Dorsolateral prefrontal cortex (tissue), 122 donors: ENCODE measurements at places on chromosomes 3 and 15.
A peak's percentile ranks its signal among the peaks of the same experiment; 100 is the strongest.

GRCh38 chr15:62933386-62933785 is 109.2 kb upstream of the TPM1 start:
- no peak for DNase-seq

DNA sequence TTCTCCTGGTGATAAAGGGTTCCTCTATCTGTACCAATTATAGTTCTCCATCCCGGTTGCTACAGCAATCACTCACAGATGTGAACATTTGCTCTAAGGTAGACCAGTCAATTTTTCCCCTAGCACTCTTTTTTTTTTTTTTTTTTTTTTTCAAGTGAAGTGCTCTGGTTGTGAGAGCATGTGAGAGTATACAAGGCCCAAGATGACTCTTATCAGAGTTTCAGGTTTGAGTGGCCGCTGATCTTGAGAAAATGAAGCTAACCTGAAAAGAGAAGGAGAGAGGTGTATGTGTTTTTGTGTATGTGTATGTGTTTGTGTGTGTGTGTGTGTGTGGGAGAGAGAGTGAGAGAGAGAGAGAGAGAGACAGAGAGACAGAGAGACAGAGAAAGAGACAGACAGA is 44.4 kb upstream of the OTOL1 start:
- DNase-seq = no peak

- no peak for DNase-seq
Observed at GRCh38 chr3:72011485-72011884, 226.5 kb upstream of the PROK2 start.

- no peak for DNase-seq
Observed at GRCh38 chr15:92603743-92604470, 51.7 kb downstream of the FAM174B start.

DNA sequence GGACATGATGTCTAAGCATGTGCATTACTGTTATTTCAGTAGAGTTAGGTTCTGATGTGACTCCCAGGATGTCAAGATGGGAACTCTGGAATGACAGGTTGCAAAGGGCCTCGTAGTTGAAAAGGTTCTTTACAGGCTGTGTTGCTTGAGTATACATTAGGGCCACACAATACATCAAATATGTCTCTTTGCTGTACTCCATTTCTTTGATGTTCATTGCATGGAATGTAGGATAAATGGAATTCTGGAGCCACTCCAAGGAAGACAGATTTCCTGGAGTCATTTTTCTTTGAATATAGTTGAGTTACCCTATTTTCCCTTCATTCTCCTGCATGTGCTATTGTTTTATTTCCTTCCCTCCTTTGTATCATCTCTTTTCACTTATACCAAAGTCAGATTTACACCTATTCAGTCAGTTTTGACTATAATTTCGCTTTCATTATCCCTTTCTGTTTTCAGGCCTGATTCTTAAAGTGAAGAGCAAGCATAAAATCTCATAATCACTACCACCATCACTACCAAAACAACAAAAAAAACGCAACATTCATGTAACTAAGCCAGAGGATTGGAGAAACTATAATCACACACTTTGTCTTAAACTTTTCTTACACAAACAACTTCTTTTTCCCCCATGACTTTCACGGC is 61.2 kb upstream of the PTX3 start:
- DNase-seq = no peak

DNA sequence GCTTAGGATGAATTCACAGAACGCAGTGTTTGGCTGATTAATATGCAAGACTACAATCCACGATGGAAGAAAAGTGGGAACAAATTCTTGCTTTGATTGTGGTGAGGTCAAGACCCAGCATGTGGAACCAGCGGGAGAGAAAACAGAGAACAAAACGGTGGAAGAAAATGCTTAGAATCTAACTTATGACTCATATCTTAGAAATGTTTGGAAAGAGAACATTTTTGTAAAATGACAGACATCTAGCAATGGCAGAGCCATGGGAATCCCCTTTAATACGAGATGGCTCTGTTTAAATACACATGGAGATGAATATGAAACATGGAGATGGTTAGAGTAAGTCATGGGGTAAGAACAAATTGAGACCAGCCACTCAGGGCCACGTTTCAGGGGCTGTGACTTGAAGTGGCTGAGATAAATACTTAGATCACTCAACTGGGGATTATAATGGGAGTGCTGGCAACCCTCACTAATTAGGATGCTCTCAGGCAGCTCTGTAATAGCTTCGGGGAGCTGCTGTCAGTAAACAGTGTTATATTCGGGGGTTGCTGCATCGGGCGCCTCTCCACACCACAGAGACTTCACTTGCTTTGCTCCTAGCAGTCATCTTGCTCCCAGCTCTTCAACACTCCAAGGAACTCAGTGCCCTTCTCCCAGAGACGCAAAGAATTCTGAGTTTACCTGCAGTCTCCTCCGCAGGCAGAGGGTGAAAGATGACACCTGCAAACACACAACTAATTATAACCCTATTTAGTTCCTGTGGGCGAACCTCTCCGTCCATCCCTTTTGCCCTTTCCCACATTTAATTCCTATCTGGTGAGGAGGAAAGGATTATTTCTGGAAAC is 68.0 kb upstream of the ONECUT1 start:
- DNase-seq = no peak

- no peak for DNase-seq
Observed at GRCh38 chr3:52494445-52494844, 693 bp upstream of the STAB1 start.

- DNase-seq = no peak
Observed at GRCh38 chr15:80121546-80121945, 31.3 kb upstream of the FAH start.

GRCh38 chr3:152505926-152506325 is 237.2 kb downstream of the MBNL1 start:
- DNase-seq = no peak

- no peak for DNase-seq
Observed at GRCh38 chr3:58037141-58037910, 29.1 kb downstream of the FLNB start.

DNA sequence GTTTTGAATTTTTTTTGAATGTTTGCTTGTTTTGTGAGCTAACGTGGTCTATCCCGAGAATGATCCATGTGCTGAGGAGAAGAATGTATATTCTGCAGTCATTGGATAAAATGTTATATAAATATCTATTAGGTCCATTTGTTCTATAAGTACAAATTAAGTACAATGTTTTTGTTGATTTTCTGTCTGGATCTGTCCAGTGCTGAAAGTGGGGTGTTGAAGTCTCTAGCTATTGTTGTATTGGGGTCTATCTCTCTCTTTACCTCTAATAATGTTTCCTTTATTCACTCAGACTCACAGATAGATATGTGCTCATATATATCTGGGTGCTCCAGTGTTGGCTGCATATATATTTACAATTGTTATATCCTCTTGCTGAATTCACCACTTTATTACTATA is 144.8 kb upstream of the SETMAR start:
- DNase-seq = no peak

GRCh38 chr15:83436513-83437158 is 10.5 kb upstream of the SH3GL3 start:
- no peak for DNase-seq

GRCh38 chr3:187739561-187740332 is 5.5 kb downstream of the BCL6 start:
- DNase-seq = peak; percentile 61

DNA sequence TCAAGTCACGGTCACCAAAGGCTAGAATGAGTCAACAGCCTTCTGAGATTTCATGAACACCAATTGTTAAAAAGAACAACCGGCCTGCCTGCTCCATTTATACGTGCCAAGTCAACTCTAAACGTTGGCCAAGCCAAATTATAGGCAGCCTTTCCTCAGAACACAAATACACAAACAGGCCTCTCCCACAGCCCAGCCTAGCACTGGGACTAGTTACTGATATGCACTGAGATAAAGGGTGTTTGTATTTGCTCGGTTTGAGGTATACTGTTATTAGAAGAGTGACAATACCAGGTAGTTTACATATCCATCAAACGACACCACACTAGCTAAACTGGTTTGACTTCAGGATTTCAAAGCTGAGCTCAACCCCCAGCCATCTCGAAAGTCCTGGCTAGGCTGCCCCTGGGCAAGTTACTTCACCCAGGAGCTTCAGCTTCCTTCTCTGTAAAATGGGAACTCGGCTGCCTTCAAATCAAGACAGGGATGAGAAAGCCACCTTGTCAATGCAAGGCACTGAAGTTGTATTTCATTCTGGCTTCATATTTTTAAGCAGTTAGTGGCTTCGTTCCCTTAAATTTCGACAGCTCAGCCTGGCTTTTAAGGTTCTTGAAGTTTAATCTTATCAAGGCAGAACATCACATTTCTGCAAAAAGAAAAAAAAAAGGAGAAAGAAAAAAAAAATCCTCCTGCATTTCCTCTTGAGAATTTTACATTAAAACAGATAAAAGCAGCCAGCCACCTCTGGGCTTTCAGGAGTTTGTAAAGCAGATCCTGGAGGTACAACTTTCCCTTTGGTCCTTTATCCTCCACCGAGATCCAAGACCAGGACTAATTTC is 4.0 kb downstream of the TLE3 start:
- no peak for DNase-seq

- no peak for DNase-seq
Observed at GRCh38 chr3:137765310-137766033, 1.4 kb downstream of the SOX14 start.

DNA sequence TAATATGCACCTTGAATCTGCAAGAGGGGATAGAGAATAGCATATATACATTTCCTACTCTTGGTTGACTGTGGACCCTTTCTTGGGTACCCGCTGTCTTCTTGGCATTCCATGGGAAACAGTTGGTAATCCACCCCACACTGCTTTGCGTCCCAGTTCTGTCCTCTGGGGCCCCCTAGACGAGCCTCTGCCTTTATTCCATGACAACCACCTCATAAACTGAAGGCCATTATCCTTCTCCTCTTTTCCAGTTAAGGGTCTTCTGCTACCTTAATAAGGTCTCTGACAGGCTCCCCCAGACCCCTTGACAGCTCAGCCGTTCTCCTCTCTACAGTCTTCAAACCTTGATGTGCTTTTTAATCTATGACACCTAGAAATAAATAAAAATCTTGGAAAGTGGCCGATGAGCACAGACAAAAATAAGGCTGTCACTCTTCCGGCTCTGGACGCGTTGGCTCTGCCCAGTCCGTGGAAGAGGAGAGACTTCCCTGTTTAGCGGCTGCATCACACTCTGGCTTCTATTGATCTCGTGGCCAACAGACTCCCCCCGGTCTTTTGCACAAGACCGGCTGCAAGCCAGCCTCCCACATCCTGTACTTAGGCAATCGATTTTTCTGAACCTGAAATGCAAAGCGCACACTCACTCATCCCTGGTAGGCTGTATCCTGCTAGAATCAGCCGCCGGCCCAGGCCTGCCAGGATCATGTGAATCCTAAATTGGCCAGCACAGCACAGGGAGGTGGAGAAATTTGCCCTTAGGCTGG is 251.0 kb upstream of the TLE3 start:
- DNase-seq = no peak

DNA sequence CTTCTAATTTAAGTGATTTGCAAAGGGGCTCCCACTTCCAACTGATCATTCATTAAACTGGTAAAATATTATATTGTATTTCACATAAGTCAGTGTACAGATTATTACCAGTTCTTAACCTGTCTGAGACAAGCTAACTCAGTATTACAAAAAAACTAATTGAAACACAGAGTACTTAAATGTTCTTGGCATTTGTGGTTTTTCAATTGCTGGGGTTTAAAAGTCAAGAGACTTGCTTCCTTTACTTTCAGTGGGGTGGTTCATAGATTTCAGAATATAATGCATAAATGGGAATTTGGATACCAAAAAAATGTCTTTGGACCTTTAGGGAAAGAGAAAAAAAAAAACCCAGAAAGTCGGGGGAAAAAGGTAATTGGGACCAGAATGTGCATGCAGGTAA is 85.0 kb downstream of the ATP10A start:
- no peak for DNase-seq

DNA sequence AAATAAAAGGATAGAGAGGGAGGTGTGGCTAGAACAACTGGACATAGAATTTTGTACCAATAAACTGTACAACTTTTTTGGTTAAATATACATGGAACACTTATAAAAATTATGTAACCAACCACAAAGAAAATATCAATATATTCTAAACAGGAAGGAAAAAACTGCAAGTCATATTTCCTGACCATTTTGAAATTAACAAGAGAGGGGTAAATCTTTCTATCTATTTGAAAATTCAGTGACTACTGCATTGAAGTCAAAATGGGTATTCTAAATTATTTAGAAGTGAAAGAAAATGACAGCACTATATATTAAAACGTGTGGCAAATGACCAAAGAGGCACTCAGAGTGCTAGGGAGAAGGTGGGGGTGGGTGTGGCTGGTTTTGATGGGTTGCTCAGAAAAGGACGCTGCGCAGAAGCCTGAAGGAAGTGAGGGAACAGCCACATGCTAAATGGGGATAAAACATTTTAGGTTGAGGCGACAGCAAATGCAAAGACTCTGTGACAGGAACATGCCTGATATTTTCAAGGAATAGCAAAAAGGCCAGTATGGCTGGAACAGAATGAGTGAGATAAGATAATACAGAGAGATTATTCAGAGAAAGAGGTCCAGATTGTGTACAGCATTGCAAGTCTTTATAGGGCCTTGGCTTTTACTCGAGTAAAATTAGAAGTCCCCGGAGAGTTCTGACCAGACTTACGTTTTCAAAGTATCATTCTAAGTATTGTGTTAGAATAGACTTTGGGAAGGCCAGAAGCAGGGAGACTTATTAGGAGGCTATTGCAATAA is 41.1 kb downstream of the ERICH6 start:
- DNase-seq = no peak

GRCh38 chr15:91227117-91227516 is 127.1 kb downstream of the SV2B start:
- DNase-seq = no peak

DNA sequence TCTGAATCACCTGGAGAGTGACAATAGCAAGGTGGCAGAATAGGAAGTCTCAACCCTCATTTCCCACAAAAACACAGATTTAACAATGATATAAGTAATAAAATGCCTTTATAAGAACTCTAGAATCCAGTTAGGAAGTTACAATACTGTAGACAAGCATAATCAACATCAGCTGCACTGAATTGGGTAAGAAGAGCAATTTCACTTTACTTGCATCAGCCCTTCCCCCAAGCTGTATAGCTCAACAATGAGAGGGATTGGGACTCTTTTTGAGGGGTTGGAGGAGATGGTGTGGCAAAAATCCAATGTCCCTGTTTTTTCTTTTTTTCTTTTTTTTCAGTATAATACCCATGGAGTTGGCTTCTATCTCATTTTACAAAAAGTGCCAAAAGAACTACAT is 63.1 kb downstream of the SERP1 start:
- DNase-seq = no peak

GRCh38 chr3:45123581-45124269 is 22.5 kb downstream of the CDCP1 start:
- no peak for DNase-seq
